Testis (tissue), 5 donors: ENCODE measurements at places on chromosomes 13 and 19. TPM values are rescaled to one million over a fixed set of nuclear protein-coding genes. Genes with fewer than 3 reads are reported as not detected.

The IL11 gene
- 2.1 TPM for total RNA-seq

The BCL3 gene
- 31.7 TPM for total RNA-seq

The CRTC1 gene
- total RNA-seq: 32.1 TPM

The RAB20 gene
- total RNA-seq: 41.1 TPM

The LHFPL6 gene
- 37.3 TPM for total RNA-seq

The ERFL gene
- total RNA-seq: 2.2 TPM

The LRRC25 gene
- total RNA-seq: 4.0 TPM

The ZNF556 gene
- 2.3 TPM for total RNA-seq

The EHD2 gene
- 26.8 TPM for total RNA-seq

DNA sequence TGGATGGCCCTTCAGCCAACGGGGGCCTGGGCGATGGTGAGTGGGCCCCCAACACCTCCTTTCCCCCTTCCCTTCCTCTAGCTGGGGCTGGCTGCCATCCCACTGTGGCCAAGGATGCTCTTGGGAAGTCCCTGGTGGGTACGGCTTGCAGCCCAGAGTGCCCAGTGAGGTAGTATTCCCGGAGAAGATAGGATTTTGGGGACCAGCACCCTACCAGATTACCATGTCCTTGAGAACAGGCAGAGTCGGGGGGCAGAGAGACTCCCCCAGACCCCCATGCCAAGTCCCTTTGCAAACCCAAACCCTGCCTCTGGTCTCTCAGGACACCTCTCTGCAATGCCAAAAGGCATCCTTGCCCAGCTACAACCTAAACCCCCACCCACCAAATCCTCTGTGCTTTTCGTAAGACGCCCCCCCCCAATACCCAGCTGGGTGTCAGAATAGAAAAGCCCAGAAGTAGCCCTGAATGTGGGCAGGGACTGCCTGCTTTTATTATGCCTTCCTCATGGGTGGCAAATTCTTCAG is 1.7 kb downstream of the HIF3A start:
- peak overlapping the region; percentile 90 for H3K27ac ChIP-seq
- no peak for DNase-seq
- H3K36me3 ChIP-seq: no peaks in the 10 kb centered on the region
- peak overlapping the region; percentile 68 for H3K4me3 ChIP-seq
- no peaks in the 10 kb centered on the region for H3K27me3 ChIP-seq

DNA sequence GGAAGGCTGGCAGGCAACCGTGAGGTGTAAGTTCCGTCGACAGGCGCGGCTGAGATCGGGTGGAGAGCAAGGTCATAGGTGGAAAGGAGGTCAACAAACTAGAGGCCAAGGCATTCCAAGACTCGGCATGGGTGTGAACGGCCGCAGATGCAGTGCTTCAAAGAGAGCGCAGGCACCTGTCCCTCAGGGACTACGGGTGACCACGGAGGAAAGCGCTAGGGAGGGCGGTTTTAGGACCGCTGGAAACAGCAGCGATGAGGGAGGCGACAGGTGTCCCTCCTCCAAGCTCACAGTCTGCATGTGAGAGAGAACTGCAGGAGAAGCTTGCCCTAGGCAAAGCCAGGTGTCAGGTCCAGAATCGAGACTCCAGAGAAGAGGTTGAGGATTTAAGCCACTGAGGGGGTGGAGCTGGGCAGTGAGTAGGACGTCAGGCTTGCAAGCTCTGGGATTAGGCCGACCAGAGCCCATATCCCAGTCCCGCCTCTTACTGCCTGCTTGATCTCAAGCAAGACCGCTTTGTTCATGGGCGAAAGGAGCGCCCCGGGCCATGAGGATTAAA is 1.6 kb upstream of the MLNR start:
- H3K27me3 ChIP-seq: no peaks in the 10 kb centered on the region
- no peak overlapping the region for H3K27ac ChIP-seq

DNA sequence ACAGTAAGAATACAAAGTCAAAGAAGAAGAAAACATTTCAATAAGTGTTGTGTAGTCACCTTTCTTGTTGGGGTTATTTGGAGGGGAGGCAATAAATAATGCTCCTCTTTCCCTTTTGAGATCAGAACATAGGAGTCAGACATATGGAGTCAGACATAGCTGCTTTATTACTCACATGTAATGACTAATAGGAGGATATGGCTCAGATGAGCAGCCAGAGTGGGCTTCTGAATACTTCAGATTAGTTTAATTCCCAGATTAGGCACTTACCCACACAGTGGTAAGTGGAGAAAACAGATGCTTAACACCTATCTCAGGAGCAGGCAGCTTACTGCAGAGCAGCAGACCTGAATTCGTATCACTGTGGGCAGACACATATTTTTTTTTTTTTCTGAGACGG is 31.7 kb upstream of the C1QTNF9B start:
- H3K27ac ChIP-seq: no peak overlapping the region
- no peaks in the 10 kb centered on the region for H3K36me3 ChIP-seq
- DNase-seq: no peak
- no peaks in the 10 kb centered on the region for H3K4me1 ChIP-seq

- no peak overlapping the region for H3K27ac ChIP-seq
- no peak for DNase-seq
- no peak overlapping the region for H3K4me3 ChIP-seq
- no peaks in the 10 kb centered on the region for H3K36me3 ChIP-seq
Measured at GRCh38 chr13:43874504-43875092, 4.9 kb downstream of the CCDC122 start.

DNA sequence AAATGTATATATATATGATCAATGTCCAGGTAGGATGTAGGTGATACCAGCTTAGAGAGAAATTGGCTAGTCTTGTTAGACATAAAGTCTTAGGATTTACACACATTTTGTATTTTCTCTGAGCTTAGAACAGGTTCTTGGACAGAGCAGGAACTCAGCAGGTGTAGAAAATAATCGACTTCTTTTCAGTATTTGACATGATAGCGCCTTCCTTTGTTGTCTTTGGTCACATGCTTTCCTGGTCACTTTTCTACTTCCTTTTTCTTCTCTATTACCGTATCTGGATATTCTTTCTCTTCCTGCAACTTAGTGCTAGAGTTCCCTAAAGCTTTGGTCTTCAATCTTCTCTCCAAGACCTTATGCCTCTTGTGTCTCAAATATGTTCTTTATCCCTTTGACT is 107.4 kb downstream of the LRCH1 start:
- H3K4me1 ChIP-seq: peaks cover 12% of the 10 kb centered on the region
- no peaks in the 10 kb centered on the region for H3K36me3 ChIP-seq

- H3K36me3 ChIP-seq: no peaks in the 10 kb centered on the region
- DNase-seq: no peak
- H3K27ac ChIP-seq: no peak overlapping the region
Measured at GRCh38 chr13:92951273-92951890, 275.2 kb upstream of the GPC6 start.

- peaks cover 9% of the 10 kb centered on the region for H3K4me1 ChIP-seq
- no peak overlapping the region for H3K27ac ChIP-seq
- no peak overlapping the region for H3K4me3 ChIP-seq
- no peaks in the 10 kb centered on the region for H3K36me3 ChIP-seq
- no peak for DNase-seq
- H3K27me3 ChIP-seq: no peaks in the 10 kb centered on the region
Measured at GRCh38 chr13:26475176-26476110, 82.0 kb upstream of the WASF3 start.

- no peaks in the 10 kb centered on the region for H3K36me3 ChIP-seq
- no peak overlapping the region for H3K4me3 ChIP-seq
- peak; percentile 58 for DNase-seq
- H3K27ac ChIP-seq: no peak overlapping the region
- no peaks in the 10 kb centered on the region for H3K4me1 ChIP-seq
Measured at GRCh38 chr13:112616586-112617362, 28.8 kb upstream of the TUBGCP3 start.

DNA sequence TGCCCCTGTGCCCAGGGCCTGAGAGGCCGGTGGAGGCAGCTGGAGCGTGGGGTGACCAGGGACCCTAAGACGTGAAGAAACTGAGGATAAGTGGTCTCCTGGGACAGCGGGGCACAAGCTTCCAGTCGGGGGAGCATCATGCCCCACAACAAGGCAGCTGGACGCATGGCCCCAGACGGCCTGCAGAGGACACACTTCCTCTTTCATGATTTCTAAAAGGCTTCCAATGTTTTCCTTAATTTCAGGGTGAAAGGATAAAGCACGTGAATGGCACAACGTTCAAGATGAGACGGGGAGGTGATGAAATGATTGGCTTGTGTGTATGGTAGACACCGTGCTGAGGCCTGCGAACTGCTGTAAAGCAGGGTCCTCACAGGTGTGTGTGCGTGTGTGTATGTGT is 20.2 kb upstream of the MYDGF start:
- no peak overlapping the region for H3K4me3 ChIP-seq
- H3K36me3 ChIP-seq: no peaks in the 10 kb centered on the region
- H3K27me3 ChIP-seq: no peaks in the 10 kb centered on the region
- H3K27ac ChIP-seq: no peak overlapping the region

GRCh38 chr19:18730885-18731513 is 47.5 kb downstream of the CRTC1 start:
- no peak overlapping the region for H3K27ac ChIP-seq
- H3K4me3 ChIP-seq: no peak overlapping the region
- no peak for DNase-seq
- H3K4me1 ChIP-seq: peaks cover 17% of the 10 kb centered on the region
- H3K27me3 ChIP-seq: no peaks in the 10 kb centered on the region

- peaks cover 23% of the 10 kb centered on the region for H3K4me1 ChIP-seq
- no peaks in the 10 kb centered on the region for H3K27me3 ChIP-seq
- no peaks in the 10 kb centered on the region for H3K36me3 ChIP-seq
- H3K4me3 ChIP-seq: peak overlapping the region; percentile 57
Measured at GRCh38 chr19:38386971-38387549, 774 bp downstream of the GGN start.

- no peaks in the 10 kb centered on the region for H3K36me3 ChIP-seq
- H3K27ac ChIP-seq: no peak overlapping the region
- H3K27me3 ChIP-seq: no peaks in the 10 kb centered on the region
- peaks cover 25% of the 10 kb centered on the region for H3K4me1 ChIP-seq
- H3K4me3 ChIP-seq: no peak overlapping the region
Measured at GRCh38 chr13:48401480-48401879, 11.4 kb downstream of the LPAR6 start.

DNA sequence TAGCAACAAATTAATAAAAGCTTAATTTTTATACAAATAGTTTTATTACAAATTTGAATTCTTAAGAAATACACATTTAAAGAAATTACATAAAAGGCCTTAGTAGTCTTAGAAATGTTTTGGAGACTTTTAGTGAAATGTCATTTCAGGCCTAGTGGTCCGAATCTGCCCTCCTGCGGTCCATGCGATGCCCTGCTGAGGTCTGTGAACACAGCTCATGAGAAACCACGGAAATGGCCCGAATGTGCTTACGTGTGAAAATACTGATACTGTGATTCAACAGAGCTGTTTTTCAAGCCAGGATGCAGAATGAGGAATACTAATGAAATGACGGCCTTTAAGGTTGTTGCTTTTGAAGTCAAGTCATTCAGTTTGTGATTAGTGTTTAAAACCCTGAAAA is 157.9 kb downstream of the COL4A1 start:
- H3K27me3 ChIP-seq: no peaks in the 10 kb centered on the region
- no peaks in the 10 kb centered on the region for H3K4me1 ChIP-seq
- no peak overlapping the region for H3K4me3 ChIP-seq
- H3K36me3 ChIP-seq: no peaks in the 10 kb centered on the region

GRCh38 chr13:62418872-62419271 is 1003.2 kb upstream of the PCDH20 start:
- H3K27me3 ChIP-seq: no peaks in the 10 kb centered on the region
- H3K36me3 ChIP-seq: no peaks in the 10 kb centered on the region
- H3K27ac ChIP-seq: no peak overlapping the region
- H3K4me1 ChIP-seq: no peaks in the 10 kb centered on the region

GRCh38 chr13:112970552-112971287 is 1.7 kb downstream of the MCF2L start:
- H3K27ac ChIP-seq: no peak overlapping the region
- no peak overlapping the region for H3K4me3 ChIP-seq
- no peak for DNase-seq
- H3K4me1 ChIP-seq: peaks cover 16% of the 10 kb centered on the region
